ENCODE measurements at places on chromosomes 4 and X.

- no peak for DNase-seq
These were observed 549.1 kb upstream of the BOD1L1 start for GRCh38 chr4:14176613-14177012.

GRCh38 chr4:83810428-83810827 is 274.5 kb downstream of the GPAT3 start:
- no peak for DNase-seq

DNA sequence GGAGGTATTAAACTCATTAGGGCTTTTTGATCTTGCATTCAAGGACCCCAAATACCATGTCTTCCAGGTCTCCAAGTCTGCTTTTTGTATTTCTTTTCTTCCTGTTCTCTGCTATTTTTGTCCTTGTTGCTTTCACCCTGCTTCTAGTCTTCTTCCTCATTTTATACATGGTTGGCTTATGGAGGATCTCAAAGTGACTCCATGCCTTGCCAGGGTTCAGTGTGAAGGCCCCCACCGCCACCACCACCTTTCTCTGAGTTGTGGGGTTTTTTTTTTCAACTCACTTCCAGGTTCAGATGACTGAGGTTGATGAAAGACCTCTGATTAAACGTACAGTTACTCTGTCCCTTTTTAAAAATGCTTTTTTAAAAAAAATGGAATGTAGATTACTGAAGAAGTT is 96.3 kb downstream of the MAML3 start:
- no peak for DNase-seq

DNA sequence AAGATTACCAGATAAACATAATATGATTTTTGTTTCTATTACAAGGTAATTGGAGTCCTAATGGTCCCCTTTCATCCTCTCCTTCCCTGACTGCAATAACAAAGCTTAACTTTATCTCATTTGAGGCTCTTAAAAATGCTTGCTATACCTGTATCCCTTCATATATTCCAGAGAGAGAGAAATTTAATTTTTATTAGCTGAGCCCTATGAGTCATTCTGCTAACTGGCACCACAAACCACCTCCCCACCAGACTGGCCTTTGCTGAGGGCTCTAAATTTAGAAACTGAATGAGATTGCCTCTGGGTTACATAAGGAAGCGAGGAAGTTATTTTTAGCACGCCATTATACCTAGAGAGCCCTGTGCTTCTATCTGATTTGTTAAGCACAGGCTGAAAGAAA is 27.4 kb downstream of the CBLL2 start:
- no peak for DNase-seq

GRCh38 chr4:84237008-84237407 is 262.1 kb downstream of the NKX6-1 start:
- no peak for DNase-seq

DNA sequence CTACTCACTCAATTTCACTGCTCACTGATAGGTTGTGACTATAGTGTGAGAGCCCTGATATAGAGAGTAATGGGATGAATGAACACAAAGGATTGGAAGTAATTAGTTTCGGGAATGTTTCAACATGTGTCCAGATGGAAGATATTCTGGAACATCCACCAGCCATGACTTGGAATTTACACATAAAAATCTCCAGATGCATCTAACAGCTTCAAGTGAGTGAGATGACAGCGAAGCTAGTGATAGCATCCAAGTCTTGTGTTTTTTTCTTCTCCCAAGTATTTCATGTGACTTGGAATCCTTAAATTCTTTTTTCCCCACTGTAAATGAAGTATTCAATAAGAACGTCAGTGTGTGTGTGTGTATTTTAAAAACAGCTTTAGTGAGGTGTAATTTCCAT is 82.1 kb downstream of the CLDN34 start:
- DNase-seq = no peak

GRCh38 chr4:72076562-72076961 is 44.8 kb downstream of the NPFFR2 start:
- DNase-seq = no peak
